ENCODE measurements at places on chromosomes 13 and 19.

GRCh38 chr19:53518121-53518520 lies 19.8 kb upstream of the ZNF331 start:
- no peak for DNase-seq

- no peak for DNase-seq
Observed at GRCh38 chr13:28984825-28985224, 164.7 kb downstream of the MTUS2 start.

DNA sequence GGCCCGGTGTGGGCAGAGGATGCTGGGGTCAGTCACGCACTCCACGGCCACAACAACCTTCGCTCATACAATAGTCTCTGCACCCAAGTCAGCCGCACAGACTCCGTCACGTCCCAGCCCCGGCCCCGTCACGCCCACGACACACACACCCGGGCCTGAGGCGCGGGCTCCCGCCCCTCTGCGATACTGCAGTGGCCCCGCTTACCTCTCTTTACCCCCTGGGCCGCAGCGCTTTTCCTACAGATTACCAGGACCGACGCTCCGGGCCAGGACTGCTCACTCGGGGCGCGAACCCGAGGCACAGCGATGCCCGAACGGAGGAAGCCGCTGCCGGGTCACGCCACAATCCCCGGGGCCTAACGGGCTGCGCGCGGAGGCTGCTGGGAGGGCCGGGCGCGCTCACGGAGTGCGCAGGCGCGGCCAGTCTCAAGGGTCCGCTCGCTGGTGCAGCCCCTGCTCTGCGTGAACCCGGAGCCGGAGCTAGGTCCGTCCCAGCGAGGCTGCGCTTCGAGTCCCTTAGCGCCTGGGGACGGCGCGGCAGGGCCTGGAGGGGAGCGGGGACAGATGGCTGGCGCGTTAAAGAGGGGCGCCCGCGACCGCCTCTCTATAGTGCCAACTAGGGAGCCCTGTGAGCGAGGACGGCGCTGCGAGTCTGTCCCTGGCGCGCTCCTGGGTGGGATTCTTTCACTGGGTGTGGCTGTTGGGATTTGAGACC lies at the start of gene ZFP82:
TSS of gene ZFP82 (minus strand) at position 358 of the 715 bp plus-strand sequence. CDS start 8,855 bp downstream, outside the sequence.
- DNase-seq: peak; percentile 24

- no peak for DNase-seq
Observed at GRCh38 chr19:56476651-56477428, at the start of gene ZNF667. ZNF667 (minus strand) TSS chr19:56477345; CDS start chr19:56462370, 14,975 bp downstream.

- DNase-seq: no peak
Observed at GRCh38 chr13:25821776-25822175, 230.0 kb downstream of the SHISA2 start.

DNA sequence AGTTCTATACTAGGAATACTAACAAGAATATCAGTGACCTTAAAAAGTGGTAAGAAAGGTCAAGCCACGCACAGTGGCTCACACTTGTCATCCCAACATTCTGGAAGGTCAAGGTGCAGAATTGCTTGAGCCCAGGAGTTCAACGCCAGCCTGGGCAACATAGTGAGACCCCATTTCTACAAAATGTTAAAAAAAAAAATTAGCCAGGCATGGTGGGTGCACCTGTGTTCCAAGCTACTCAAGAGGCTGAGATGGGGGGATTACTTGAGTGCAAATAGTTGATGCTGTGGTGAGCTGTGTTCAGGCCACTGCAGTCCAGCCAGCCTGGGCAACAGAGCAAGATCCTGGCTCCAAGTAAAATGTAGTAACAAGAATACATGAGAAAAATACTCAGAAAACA lies 61.8 kb downstream of the PCDH9 start:
- DNase-seq: no peak

DNA sequence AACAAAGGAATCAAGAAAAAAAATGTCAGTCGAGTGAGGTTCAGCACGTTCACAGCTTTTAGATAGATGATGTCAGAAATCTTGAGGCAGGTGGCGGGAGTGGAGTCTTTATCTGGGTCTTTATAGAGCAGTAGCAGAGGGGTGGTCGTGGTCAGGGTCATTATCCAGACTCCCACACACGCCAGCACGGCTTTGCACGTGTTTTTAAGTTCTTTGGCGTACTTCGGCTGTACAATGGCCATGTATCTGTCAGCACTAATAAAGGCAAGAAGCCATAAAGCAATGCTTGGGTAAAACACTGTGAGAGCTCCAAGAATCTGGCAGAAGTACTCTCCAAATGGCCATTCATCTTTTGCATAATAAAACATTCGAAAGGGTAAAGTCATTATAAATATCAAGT lies 2.9 kb downstream of the GPR18 start:
- no peak for DNase-seq

- DNase-seq: no peak
Observed at GRCh38 chr19:45938733-45939319, 24.2 kb upstream of the NANOS2 start.

DNA sequence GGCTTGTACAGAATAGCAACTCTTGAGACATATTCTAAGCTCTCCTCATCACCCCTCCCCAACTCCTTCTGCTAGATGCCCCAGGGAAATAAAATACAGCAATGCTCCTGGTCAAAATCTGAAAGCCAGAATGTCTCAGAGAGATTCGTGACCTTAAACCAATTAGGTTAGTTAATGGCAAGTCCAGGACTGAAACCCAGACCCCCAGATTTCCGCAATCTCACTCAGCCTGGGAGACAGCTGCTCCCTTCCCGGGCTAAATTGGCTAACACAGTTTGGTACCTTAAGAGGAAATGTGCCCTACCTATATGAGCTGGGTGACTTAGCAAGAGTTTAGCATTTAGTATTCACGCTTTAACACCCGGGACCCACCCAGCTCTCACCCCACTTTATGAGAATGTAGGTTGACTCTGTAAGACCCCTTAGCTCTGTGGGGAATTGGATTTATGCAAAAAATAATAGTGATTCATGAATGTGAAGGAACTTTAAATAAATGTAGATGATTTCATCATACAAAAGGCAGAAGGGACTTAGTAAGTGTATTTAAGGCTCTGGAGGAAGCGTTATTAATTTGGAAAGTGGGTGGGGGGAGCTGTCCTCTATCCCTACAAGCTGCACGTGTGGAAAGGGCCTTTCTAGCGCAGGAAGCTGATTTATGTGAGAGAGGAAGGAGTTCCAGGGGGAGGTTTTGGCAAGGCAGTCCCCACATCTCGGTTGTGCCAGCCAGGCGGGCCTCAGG lies 1.1 kb downstream of the DLEU7 start:
- DNase-seq: no peak

DNA sequence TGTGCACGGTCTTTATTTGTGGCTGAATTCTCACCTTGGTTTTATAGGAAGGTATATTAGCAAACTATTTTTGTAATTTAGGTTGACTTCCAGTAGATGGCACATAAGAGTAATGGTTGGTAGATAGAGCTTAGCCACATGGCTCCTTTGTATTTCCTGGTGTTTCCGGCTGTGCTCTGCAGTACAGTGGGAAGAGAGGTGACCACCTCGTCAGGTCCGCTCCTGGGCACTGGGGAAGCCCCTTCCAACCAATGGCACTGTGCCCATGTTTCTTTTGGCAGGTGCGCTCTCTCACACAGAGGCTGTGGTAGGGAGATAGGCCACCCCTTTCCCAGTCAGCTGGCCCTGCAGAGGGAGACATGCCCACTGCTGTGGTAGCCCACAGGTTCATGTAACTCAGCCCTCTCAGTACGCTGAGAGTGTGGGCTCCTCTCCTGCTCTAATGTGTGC lies 74.3 kb upstream of the ATP12A start:
- DNase-seq: no peak

DNA sequence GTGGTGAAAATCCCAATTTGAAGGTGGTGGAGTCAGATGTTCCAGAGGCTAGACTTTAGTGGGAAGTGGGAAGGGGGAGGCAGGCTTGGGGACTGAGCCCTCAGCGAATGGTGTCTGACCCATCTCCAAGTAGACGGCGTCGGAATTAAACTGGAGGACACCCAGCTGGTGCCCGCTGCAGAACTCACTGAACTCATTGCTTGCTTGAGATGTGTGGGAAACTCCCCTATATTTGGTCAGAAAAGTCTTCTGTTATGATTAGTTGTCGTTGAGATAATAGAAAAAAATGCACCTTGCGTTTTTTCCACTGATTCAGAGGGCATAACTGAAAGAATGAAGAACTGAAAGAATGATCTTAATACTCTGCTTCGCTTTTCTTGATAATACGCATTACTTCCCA lies 871 bp upstream of the ZNF583 start:
- DNase-seq: no peak

GRCh38 chr13:28552288-28552687 lies 57.4 kb upstream of the FLT1 start:
- no peak for DNase-seq

GRCh38 chr13:99442273-99442895 lies 58.9 kb upstream of the TM9SF2 start:
- DNase-seq: no peak

DNA sequence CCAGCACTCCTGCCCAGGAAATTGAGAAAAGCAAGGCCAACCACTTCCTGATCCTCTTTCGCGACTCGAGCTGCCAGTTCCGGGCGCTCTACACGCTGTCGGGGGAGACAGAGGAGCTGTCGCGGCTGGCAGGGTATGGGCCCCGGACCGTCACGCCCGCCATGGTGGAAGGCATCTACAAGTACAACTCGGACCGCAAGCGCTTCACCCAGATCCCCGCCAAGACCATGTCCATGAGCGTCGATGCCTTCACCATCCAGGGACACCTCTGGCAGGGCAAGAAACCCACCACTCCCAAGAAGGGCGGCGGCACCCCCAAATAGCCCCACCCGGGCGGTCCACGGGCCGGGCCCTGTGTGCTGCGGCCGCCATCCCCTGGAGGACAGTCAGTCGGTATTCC lies 11.6 kb downstream of the XAB2 start:
- no peak for DNase-seq

GRCh38 chr13:83121896-83122295 lies 760.4 kb downstream of the SLITRK1 start:
- DNase-seq: no peak

DNA sequence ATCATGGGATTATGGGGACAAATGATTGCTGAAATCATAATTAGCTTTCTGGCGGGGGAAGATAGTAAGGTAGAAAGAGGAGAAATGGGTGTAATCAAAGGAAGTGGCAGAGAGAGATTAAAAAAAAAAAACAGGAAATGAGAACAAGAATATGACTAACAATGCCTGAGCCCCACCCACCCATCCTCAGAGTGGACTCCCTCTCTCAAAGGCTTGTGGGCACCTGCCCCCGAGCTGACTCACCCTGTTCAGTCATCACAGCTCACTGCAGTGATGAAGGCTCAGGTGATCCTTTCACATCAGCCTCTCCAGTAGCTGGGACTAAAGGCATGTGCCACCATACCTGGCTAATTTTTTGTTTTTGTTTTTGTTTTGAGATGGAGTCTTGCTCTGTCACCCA lies 26.4 kb upstream of the TPT1 start:
- DNase-seq: peak; percentile 7

DNA sequence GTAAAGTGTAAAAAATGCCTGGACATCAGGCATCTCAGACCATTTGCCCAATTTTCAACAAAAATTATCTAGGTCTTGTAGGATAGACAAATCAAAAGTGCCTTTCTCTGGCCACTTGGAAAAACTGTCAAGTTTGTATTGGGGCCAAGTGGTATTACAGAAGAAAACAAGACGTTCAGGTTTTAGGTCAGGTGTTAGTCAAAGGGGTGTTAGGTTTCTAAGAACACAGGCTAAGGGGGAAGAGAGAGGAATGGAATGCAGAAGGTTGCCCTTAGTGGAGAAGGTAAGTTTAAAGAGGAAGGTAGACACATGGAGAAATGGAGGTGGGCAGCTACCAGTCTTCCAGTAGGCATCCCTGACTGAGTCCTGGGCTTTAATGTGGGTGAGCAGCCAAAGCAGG lies 19.9 kb upstream of the ZNF561 start:
- no peak for DNase-seq

All from NCI-H1436 treated with DMSO at 0.1 percent for 48 hours (cell line).